ENCODE measurements at places on chromosomes 5 and 9. TPM values are rescaled to one million over a fixed set of nuclear protein-coding genes. Genes with fewer than 3 reads are reported as not detected.

GRCh38 chr9:3281399-3281798, 244.4 kb downstream of the RFX3 start:
- H3K27me3 ChIP-seq: no peaks in the 10 kb centered on the region
- H3K4me1 ChIP-seq: no peaks in the 10 kb centered on the region

- no peak for DNase-seq
- no peak overlapping the region for H3K4me3 ChIP-seq
- H3K27ac ChIP-seq: no peak overlapping the region
- H3K27me3 ChIP-seq: no peaks in the 10 kb centered on the region
- no peaks in the 10 kb centered on the region for H3K36me3 ChIP-seq
These were observed 11.0 kb upstream of the CCDC171 start for GRCh38 chr9:15541872-15542271.

- H3K27me3 ChIP-seq: no peaks in the 10 kb centered on the region
- no peak overlapping the region for H3K4me3 ChIP-seq
- no peak overlapping the region for H3K27ac ChIP-seq
- peaks cover 8% of the 10 kb centered on the region for H3K4me1 ChIP-seq
- no peak for DNase-seq
These were observed 18.2 kb upstream of the CARD19 start for GRCh38 chr9:93077811-93078210.

DNA sequence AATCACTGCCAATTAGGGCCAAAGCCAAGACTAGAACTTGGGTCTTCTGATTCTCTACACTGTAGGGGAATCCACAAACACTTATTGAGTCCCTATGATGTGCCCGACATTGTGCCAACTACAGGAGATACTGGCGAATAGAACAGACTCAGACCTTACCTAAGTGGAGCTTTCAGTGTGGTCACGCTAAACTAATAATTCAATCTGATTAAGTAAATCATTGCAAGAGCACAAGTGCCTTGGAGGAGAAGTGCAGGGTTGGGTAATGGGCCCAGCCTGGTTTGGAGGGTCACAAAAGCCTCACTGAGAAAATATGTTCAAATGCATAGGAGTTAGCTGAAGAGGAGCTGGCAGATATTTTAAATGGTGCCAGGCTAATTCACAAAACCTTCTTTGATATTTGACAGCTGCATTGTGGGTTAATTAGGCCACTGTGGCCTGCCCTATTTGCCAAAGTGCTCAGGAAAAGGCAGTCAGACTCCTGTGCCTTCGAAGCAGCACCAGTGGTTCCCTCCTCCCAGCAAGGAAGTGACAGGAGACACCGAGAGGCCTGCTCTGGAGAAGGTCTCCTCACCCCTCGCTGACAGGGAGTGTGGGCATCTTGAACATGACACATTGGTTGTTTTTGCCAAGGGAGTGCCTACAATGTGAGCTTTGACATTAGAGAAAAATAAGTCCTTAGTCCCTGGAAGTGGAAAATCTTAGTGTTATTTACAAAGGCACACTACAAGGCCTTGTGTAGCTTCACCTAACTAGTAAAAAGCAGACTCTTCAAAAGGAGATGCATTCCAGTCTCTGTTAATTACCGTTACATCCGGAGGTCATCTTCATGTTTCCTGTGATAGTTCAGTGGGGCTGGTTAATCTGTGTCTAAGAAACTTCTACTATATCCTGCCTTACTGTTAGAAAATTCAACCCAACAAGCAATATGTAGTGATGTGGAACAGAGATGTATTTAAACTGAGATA, 24.1 kb upstream of the TRAF1 start:
- H3K4me3 ChIP-seq: no peak overlapping the region
- H3K27ac ChIP-seq: no peak overlapping the region
- no peak for DNase-seq

GRCh38 chr9:77833561-77834429, 185.7 kb upstream of the GNA14 start:
- H3K27me3 ChIP-seq: no peaks in the 10 kb centered on the region
- no peaks in the 10 kb centered on the region for H3K36me3 ChIP-seq
- H3K4me1 ChIP-seq: no peaks in the 10 kb centered on the region

DNA sequence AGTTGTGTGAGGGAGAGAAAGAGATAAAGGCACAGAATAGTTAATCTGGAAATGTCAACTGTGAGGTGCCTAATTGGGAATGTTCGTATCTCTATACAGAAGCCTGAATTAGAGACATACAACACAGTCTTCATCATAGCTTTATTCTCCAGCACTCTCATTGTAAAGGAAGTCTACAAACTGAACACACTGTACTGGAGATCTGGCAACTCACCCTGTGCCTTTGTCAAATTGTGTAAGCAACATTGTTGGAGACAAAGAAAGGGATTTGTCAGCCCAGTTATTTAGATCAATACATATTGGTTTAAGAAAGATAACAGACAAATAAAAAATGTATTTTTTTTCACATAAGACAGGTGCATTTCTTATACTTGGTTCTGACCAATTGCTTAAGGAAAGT, 832.9 kb upstream of the DMAC1 start:
- H3K4me3 ChIP-seq: no peak overlapping the region
- no peak overlapping the region for H3K27ac ChIP-seq
- no peaks in the 10 kb centered on the region for H3K36me3 ChIP-seq
- DNase-seq: no peak
- H3K4me1 ChIP-seq: no peaks in the 10 kb centered on the region

GRCh38 chr9:3285365-3286161, 240.2 kb downstream of the RFX3 start:
- DNase-seq: no peak
- H3K4me1 ChIP-seq: no peaks in the 10 kb centered on the region
- no peak overlapping the region for H3K27ac ChIP-seq
- H3K36me3 ChIP-seq: no peaks in the 10 kb centered on the region

GRCh38 chr5:53482717-53483638, 2.5 kb downstream of the FST start:
- peak; percentile 89 for DNase-seq
- H3K27ac ChIP-seq: peak overlapping the region; percentile 98
- H3K36me3 ChIP-seq: peaks cover 24% of the 10 kb centered on the region
- H3K27me3 ChIP-seq: peaks cover 5% of the 10 kb centered on the region

- no peaks in the 10 kb centered on the region for H3K36me3 ChIP-seq
- no peak overlapping the region for H3K4me3 ChIP-seq
- no peak overlapping the region for H3K27ac ChIP-seq
- H3K27me3 ChIP-seq: no peaks in the 10 kb centered on the region
These were observed 365.5 kb downstream of the TMEM38B start for GRCh38 chr9:106059886-106060285.

GRCh38 chr5:42423285-42424165, at the start of gene GHR:
Gene GHR, plus strand, starts transcription at chr5:42423439. Its CDS starts 142,436 bp downstream, at chr5:42565875.
- H3K4me1 ChIP-seq: peaks cover 12% of the 10 kb centered on the region
- no peak within 1 kb of the TSS for H3K27ac ChIP-seq
- peak; percentile 72 for DNase-seq
- no peaks in the 10 kb centered on the region for H3K27me3 ChIP-seq
- no peaks in the 10 kb centered on the region for H3K36me3 ChIP-seq
- peak within 1 kb of the TSS; percentile 71 for H3K4me3 ChIP-seq

DNA sequence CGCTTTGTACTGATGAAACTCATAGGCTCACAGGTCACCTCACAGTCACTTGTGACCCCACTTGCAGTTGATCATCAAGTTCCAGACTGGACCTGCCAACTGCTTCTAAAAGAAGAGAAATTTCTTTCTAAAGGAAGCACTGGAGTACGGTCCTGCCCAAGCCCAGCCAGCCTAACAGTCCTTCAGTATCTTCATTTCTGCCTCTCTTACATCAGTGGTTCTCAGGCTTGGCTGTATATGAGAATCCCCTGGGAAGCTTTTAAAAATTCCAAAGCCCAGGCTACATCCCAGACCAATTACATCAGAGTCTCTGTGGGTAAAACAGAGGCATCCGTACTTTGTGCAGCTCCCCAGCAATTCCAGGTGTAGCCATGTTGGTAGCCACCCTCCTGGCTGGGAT, 282.1 kb downstream of the NFIB start:
- no peaks in the 10 kb centered on the region for H3K4me1 ChIP-seq
- DNase-seq: no peak
- H3K4me3 ChIP-seq: no peak overlapping the region
- no peak overlapping the region for H3K27ac ChIP-seq
- no peaks in the 10 kb centered on the region for H3K27me3 ChIP-seq
- H3K36me3 ChIP-seq: no peaks in the 10 kb centered on the region

DNA sequence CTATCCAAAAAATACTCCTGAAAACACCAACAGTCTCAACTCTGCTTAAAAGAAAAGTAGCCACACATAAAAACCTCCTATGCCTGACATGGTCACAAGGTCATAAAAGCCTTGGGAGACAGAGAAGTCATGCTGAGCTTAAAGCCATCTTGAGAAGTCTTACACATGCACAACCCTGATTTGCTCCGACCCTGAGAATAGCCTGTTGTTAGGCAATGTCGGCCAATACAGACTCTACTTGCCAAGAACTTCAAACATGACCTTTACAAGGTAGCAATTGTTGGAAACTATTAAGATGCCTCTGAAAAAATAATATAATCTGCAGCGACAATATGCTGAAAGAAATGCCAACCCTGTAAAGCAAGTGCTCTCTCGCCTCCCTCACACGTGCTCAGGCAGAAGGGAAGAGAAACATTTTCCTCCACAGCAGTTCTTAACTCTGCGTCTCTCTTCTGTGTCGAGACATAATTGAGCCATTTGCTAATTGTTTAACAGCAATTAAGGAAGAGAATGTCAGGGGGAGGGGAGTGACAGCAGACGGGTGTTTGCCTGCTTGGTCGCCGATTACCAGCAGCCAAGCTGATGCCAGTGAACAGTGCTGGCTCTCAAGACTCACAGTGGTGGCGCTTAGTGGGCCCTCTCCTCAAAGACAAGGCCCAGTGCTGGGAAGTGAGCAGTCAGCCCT, 393.6 kb downstream of the SPOCK1 start:
- H3K27me3 ChIP-seq: no peaks in the 10 kb centered on the region
- H3K27ac ChIP-seq: no peak overlapping the region
- H3K4me1 ChIP-seq: no peaks in the 10 kb centered on the region
- no peaks in the 10 kb centered on the region for H3K36me3 ChIP-seq
- no peak overlapping the region for H3K4me3 ChIP-seq
- DNase-seq: no peak

DNA sequence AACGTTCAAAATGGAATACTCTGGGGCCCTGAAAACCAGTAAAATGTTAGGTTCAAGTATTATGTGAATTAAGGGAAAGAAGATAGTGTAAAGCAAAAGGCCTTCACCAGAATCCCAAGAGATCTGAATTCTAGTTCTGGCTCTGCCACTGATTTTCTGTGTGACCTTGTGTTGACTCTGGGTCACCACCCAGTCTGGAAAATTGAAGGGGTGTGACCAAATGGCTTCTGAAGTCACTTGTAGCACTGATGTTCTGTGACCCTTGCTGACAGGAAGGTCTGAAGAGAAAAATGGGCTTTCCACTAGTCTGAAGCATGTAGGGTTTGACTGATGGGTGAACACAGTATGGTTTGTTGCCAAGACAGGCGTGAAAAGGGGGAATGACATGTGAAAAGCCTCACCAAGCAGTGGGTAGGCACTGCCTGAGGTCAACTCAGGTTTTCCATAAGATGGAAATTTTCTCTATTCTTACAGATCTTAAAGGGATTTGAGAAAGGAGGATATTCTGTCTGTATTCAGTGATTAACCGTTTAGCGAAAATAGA, 33.1 kb downstream of the ANP32B start:
- no peaks in the 10 kb centered on the region for H3K27me3 ChIP-seq
- H3K36me3 ChIP-seq: peaks cover 76% of the 10 kb centered on the region
- no peak overlapping the region for H3K27ac ChIP-seq
- no peak overlapping the region for H3K4me3 ChIP-seq
- DNase-seq: no peak

GRCh38 chr9:20551236-20551635, 71.1 kb downstream of the MLLT3 start:
- no peak overlapping the region for H3K4me3 ChIP-seq
- peaks cover 32% of the 10 kb centered on the region for H3K4me1 ChIP-seq
- no peak overlapping the region for H3K27ac ChIP-seq
- H3K36me3 ChIP-seq: no peaks in the 10 kb centered on the region
- H3K27me3 ChIP-seq: no peaks in the 10 kb centered on the region

GRCh38 chr9:75552941-75553340, 337.5 kb upstream of the PCSK5 start:
- no peak overlapping the region for H3K27ac ChIP-seq
- no peaks in the 10 kb centered on the region for H3K27me3 ChIP-seq
- H3K4me1 ChIP-seq: no peaks in the 10 kb centered on the region

GRCh38 chr5:89981021-89981420, 428.5 kb downstream of the CETN3 start:
- no peaks in the 10 kb centered on the region for H3K4me1 ChIP-seq
- H3K27me3 ChIP-seq: no peaks in the 10 kb centered on the region
- no peak overlapping the region for H3K4me3 ChIP-seq
- no peak for DNase-seq
- no peak overlapping the region for H3K27ac ChIP-seq

EPB41L4B gene
- total RNA-seq: 25.7 TPM

PCDHA7 gene
- 0.53 TPM for total RNA-seq

CCNI2 gene
- total RNA-seq: not detected

SLCO6A1 gene
- not detected for total RNA-seq

HAPLN1 gene
- total RNA-seq: not detected

NR5A1 gene
- 38.8 TPM for total RNA-seq

LCN12 gene
- 3.4 TPM for total RNA-seq

GNAQ gene
- 17.7 TPM for total RNA-seq

DPP7 gene
- 1.2 TPM for total RNA-seq

IRX4 gene
- total RNA-seq: not detected

Measured in HepG2 (cell line).